ENCODE measurements at places on chromosomes 5 and 9.
A peak's percentile ranks its signal among the peaks of the same experiment; 100 is the strongest.

DNA sequence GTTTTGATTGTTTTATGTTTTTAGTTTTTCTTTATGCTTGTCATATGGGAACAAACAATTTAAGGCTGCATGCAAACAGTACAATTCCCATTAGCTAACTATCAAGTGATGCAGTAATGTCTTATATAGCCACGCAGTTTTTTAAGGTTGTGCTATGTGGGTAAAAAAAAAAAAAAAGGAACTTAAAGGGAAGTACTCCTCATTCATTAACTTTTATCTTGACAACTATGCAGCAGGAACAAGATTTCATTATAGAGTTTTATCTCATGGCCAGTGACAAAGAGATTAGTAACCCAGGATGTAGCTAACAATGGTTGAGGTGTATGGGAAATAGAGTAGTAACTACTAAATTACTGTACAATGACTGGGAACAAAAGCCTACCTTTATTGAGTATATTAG is 1008.2 kb upstream of the CDH9 start:
- DNase-seq = no peak

- no peak for DNase-seq
Observed at GRCh38 chr9:6498982-6499381, 86.0 kb downstream of the UHRF2 start.

DNA sequence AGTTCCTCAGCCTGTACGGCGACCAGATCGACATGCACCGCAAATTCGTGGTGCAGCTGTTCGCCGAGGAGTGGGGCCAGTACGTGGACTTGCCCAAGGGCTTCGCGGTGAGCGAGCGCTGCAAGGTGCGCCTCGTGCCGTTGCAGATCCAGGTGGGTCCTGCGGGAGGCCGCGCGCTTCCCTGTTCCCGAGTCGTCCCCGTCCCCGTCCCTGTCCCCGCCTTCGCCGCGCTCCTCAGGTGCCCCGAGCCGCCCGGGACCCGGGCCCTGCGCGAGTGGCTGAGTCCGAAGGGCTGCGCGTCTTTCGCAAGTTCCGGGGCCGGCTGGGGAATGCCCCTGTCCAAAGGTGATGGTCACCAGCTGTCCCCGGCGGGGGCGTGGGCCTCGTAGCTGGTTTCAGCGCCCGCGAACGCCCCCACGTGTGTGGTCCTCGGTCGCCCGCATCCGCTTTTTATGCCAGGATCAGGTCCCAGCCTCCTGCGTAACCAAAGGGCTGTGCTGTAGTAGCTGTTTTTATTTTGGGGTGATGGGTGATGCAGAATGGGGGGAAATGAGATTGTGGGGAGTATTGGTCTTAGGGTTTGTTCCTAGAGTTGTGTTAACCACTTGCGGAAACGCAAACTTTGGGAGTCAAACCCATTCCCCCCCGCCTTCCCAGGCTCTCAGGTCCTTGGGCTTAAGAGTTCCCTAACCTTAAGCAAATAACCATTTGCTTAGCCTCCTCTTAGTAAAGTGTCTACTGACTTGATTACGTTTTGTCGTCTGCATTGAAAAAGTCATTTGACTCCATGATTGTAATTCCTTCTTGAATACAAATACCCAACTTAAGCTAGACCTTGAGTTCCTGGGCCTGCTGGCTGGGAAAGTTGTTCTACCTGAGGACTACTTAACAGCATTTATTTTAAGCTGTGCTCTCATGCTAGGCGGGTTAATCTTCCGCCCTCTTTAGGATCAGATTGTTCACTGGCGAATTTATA is 663 bp downstream of the ISOC1 start:
- peak; percentile 38 for DNase-seq

- DNase-seq = no peak
Observed at GRCh38 chr9:27183701-27184100, 74.7 kb downstream of the TEK start.

DNA sequence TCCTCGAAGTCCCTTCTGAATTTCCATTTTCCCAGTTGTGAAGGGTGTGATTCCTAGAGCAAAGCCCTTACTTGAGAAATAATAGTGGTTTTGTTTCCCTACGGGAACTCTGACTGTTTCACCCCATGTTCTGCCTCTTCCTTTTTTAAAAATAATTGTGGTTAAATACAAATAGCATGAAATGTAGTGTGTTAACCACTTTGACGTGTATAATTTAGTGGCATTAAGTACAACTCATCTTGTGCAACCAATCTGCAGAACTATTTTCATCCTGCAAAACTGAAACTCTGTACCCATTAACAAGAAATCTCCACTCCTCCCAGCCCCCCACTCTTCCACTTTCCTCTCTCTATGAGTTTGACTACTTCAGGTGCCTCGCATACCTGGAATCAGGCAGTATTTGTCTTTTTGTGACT is 35.6 kb upstream of the HAND1 start:
- DNase-seq = no peak

DNA sequence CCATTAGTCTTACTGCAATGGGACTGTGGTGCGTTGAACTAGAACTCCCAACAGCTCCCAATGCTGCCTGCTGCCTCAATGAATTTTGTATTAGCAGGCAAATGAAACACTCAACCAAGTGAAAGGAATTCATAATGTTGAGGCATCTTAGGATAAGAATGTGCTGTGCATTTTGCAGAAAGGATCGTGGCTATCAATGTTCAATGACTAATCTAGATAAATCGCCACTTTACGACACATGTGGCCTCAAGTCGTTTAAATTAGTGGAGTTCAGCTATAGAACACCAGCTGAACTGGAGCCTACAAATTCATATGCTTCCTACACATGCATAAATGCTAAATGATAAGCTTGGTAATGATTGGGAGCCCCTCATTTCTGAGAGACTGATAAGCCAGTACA is 318.4 kb downstream of the PSAT1 start:
- no peak for DNase-seq

DNA sequence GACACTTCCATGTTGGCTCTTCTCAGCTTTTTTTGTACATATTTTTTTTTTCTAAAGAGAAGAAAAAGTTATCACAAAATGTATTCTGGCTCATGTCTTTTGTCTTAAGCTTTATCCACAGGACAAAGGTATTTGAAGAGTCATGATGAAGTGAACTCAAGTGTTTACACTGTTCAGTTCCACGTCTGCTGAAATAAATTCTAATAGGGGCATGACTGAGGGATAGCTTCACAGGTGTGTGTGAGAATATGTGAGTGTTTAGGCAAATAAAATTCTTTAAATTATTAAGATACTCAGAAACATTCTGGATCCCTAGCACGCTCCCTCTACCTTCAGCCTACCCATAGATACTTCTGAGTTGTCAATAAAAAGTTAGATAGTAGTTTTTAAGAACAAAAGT is 59.8 kb downstream of the BAAT start:
- DNase-seq = no peak

DNA sequence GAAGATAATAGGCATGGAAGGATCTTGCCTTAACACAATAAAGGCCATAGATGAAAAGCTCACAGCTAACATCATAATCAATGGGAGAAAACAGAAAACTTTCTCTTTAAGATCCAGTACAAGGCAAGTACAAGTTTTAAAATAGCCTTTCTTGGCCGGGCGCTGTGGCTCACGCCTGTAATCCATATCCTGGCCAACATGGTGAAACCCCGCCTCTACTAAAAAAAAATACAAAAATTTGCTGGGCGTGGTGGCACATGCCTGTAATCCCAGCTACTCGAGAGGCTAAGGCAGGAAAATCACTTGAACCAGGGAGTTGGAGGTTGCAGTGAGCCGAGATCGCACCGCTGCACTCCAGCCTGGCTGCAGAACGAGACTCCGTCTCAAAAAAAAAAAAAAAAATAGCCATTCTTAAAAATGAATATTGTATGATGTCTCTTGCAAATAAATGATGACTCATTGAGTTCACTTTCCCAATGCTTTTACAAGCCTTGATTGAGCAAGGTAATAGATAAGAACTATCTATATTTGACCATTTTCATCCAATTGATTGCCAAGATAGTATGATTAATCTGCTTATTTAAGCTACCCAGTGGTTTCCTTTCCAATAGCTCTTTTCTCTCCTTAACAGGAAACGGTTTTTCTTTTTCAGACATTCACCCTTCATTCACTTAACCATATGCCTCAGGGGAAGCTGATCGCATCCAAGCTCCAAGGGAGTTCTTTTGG is 15.8 kb downstream of the CCDC152 start:
- no peak for DNase-seq

DNA sequence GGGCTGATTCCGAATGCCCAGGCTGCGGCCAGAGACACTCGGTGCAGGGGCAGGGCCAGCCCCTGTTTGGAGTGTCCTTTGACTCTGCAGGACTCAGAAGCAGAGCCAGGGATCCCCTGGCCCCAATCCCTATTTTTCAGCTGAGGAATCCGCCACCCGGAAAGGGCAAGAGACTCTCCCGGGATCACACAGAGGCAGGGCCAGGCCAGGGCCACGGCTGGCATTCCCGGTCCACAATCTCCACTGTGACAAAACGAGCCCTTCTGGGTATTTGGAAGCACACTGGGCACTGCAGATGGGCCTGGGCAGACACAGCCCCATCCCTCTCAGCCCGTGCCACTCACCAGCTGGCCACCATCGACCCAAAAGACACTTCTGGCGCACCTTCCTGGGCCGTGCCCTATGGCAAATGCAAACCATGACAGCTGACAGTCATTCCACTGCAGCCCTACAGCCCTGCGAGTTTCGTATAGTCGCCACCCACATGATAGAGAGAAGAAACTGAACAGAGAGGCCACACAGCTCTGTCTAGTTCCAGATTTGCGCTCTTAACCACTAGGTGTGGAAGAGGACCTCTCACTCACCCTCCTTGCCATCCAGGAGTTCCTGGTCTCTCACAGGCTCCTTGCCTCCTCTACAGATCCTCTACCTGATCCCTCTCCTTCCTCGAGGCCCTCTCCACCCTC is 13.3 kb downstream of the NR5A1 start:
- DNase-seq = no peak

GRCh38 chr5:1193591-1193985 is 7.8 kb upstream of the SLC6A19 start:
- no peak for DNase-seq

DNA sequence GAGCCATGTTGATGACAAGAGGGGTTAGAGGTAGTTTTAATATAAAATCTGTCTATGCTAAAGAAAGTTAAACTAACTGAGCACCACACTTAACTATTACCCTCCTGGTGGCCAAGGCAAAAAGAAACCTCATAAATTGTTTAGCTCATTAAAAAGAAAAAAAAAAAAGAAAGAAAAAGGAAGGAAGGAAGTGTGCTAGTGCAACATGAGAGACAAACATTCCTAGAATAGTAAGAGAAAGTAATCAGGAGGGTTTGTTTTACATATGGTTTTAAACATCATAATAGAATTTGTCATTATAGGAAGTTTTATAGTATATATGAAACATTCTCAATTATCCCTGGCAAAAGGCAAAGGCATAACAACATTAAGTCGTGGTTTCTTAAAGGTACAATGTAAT is 152.3 kb downstream of the SNX18 start:
- DNase-seq = no peak

- no peak for DNase-seq
Observed at GRCh38 chr5:132498152-132498551, 7.6 kb upstream of the IRF1 start.

- no peak for DNase-seq
Observed at GRCh38 chr5:10594591-10595210, 30.8 kb downstream of the ANKRD33B start.

DNA sequence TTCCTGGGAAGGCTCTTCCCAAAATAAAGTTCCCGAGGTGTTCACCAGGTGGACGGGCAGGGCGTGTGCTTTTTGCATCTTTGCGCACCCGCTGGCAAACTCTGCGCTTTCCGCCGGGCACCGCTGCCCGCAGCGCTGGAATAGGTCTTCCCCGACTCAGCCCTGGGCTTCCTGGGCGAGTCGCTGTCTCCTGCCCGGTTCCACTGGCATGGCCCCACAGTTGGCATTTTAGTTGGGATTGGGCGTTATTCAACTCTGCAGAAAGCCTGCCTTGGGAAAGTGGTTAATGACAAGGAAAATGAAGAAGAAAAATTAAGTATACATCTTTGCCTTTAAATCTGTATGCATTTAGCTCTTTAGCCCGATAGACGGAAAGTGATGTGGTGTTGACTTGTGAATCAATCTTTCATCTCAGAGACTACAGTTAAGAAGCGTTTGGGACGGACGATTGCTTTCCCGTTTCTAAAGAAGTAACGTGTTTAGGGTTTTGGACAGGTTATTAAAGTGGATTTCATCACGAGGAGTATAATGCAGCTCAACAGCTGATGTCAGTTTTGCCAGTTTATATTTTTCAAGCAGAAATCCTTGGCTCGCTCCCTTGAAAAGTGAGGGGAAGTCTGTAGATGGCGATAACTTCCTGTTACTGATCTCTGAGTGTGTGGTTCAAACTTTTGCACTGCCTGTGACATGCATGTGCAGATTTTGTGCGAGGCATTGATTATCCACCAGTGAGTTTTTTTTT is 946 bp downstream of the ADCY2 start:
- DNase-seq = no peak

- no peak for DNase-seq
Observed at GRCh38 chr5:53879708-53880323, 319.4 kb downstream of the NDUFS4 start.

GRCh38 chr5:54844905-54845566 is 140.4 kb downstream of the ESM1 start:
- DNase-seq = peak; percentile 45

- DNase-seq = no peak
Observed at GRCh38 chr5:53362521-53362941, 117.9 kb upstream of the FST start.

GRCh38 chr5:75156585-75156984 is 80.1 kb downstream of the ANKRD31 start:
- DNase-seq = no peak

DNA sequence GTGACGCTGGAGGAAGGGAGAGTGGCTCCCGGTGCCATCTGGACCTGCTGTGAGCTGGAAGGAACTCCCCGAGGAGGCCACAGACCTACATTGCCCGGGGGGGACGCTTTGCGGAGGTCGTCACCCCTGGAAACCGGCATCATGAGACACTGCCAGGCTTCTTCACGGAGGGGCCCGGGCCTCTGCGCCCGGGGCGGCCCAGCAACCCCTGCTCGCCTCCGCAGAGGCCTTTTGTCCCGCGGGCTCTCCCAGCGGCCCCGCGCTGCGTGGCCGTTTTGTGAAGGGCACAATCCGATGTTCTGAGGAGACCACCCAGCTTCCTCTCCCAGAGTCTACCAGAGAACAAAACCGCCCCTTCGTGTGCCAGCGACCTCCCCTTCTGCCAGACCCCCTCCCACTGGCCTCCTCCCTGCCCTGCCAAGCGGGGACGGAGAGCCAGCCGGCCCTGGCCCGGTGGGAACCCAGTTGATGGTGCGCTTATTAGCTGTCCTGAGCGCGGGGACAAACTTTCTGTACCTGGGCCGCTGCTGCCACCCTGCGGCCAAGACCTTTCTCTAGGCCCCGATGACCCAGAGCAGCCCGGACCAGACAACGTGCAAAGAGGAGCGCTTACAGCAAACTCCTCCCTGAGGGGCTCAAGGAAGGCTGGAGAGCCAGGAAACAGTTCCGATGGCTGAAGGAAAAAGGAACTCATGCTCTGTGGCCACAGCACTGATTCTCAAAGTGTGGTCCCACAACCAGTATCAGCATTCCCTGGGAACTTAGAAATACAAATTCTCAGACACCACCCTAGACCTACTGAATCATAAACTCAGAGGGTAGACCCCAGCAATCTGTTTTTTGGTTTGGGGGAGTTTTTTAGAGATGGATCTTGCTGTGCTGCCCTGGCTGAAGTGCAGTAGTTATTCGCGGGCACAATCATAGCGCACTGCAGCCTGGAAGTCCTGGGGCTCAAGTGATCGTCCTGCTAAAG is 86.7 kb downstream of the SLC1A3 start:
- no peak for DNase-seq

GRCh38 chr5:110413856-110414255 is 312.6 kb downstream of the TMEM232 start:
- DNase-seq = no peak

- DNase-seq = no peak
Observed at GRCh38 chr5:54325610-54326311, 15.4 kb upstream of the ARL15 start.
